ENCODE measurements at places on chromosomes 1 and 21.

DNA sequence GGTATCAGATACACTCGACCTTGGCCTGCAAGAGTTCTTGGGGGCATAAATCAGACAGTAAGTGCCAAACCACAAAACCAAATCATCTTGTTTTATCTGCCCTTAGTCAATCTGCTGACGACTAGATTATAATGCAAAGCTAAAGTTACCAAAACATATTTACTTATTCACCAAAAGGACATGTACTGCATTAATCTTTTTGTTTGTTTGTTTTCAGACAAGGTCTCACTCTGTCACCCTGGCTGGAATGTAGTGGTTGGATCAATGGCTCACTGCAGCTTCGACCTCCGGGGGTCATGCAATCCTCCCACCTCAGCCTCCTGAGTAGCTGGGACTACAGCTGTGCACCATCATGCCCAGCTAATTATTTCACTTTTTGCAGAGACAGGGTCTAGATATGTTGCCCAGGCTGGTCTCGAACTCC is 114.7 kb downstream of the APP start:
- no peak for DNase-seq

GRCh38 chr1:62508187-62508758 is 71.4 kb downstream of the USP1 start:
- DNase-seq, result peak; percentile 1

DNA sequence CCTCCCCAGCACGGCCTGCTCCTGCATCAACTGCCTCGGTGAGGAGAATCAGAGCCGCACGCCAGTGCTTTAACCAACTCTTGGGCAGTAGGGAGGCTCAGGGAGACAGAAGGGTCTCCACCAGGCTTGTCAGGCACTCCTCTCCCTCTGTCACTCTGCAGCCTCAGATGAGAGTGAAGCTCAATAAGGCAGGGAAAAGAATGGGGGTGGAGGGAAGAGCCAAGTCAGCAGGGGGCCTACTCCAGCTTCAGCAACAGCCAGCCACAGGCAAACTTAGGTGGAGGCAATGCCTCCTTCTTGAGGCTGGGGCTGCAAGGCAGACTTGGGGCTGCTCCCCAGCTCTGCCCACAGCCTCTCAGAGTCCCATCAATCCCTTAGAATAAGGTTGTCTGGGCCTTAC is 51.8 kb upstream of the A3GALT2 start:
- DNase-seq, result no peak

DNA sequence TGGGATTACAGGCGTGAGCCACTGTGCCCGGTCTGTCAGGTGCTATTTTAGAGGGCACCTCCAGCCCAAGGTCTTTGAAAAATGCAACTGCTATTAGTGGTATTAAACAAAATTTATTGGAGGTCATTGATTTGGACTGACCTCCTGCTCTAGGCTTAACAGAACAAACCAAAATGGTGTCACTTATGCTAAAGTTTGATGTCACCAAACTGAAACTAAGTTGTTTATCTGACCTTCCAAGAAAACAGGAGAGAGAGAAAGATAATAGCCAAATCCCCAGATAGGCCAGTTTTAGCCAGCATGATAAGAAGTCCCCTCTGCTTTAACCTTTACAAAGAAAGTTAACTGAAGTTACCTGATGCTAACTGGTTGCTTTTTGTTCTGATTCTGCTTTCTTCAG is 8.1 kb upstream of the INAVA start:
- DNase-seq, result no peak

GRCh38 chr1:22253012-22253790 is 110.3 kb upstream of the WNT4 start:
- DNase-seq, result no peak

DNA sequence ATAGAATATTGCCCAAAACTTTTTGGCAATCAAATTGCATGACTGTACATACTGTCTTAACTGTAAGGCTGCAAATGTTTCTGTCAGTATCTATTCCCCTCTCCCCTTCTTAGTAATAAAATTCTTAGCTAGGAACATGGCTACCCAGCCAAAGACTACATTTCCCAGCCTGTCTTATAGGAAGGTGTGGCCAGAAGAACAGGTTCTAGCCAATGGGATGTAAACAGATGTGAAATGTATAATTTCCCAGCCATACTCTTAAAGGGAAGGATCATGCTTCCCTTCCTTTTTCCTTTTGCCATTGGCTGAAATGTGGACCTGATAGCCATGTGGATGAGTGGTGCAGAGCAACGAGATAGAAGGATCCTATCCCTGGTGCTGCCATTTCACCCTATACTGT is 7.0 kb upstream of the HIVEP3 start:
- DNase-seq, result no peak

DNA sequence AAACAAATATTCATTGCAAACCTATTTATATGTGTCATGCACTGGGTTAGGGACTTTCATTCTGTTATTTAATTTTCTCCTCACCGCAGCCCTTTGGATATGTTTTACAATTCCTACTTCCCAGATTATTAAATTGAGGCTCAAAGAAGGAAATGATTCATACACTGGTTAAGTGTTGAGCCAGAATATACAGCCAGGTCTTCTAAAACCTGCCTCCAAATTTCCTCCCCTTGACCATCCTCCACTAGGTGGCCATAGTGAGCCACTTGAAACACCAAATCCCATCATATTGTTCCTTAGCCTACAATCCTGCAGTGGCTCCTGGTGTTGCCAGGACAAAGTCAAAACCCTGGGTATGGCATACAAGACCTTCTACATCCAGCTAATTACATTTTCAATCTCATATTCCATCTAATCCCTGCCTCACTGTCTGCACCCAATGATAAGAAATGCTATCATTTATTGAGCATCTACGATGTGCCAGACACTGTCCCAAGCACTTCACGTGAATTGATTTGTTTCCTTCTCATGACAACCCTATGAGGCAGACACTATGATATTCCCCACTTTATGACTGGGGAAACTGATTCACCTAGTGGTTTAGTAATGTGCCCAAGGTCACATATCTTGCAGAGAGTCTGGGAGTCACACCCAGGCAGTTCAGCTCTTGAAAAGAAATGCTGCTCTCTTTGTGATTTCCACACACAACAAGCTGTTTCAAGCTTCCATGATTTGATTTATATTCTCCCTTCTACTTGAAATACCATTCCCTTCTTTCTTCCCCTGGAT is 23.6 kb upstream of the KIRREL1 start:
- no peak for DNase-seq

DNA sequence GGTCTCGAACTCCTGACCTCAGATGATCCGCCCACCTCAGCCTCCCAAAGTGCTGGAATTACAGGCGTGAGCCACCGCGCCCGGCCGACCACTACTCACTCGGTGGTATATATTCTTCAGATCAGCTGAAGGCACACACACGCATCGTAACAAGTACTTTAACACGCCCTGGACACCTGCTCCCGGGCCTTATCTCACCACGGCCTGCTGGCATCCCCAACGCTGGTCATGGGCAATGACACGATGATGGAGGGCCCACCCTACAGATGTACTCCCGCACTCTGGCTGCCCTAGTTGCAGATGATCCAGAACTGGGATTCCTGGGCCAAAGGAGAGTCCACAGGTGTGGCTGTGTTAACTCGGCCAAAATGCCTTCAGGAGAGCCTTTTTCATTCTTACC is 11.6 kb downstream of the UBE2J2 start:
- DNase-seq, result no peak
